Stimulated activated CD4-positive, alpha-beta T cell treated with anti-CD3 and anti-CD28 coated beads, Interleukin-15, amount 100 ng/mL, for 48 hours (primary cell): ENCODE measurements at places on chromosomes 3 and 15.

DNA sequence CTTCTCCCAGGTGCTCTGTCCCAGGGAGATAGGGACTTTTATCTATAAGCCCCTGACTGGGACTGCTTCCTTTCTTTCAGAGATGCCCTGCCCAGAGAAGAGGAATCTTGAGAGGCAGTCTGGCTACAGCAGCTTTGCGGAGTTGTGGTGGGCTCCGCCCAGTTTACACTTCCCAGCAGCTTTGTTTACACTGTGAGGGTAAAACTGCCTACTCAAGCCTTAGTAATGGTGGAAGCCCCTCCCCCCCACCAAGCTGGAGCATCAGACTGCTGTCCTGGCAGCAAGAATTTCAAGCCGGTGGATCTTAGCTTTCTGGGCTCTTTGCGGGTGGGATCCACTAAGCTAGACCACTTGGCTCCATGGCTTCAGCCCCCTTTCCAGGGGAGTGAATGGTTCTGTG lies 253.8 kb upstream of the ARL6 start:
- no peak for DNase-seq

GRCh38 chr3:6526861-6527260 lies 334.1 kb upstream of the GRM7 start:
- no peak for DNase-seq

GRCh38 chr3:198113206-198114053 lies 153.4 kb downstream of the LMLN start:
- no peak for DNase-seq

GRCh38 chr3:47846880-47847248 lies 43.9 kb downstream of the DHX30 start:
- no peak for DNase-seq

- no peak for DNase-seq
Measured at GRCh38 chr3:10353661-10354360, 32.9 kb upstream of the SEC13 start.

DNA sequence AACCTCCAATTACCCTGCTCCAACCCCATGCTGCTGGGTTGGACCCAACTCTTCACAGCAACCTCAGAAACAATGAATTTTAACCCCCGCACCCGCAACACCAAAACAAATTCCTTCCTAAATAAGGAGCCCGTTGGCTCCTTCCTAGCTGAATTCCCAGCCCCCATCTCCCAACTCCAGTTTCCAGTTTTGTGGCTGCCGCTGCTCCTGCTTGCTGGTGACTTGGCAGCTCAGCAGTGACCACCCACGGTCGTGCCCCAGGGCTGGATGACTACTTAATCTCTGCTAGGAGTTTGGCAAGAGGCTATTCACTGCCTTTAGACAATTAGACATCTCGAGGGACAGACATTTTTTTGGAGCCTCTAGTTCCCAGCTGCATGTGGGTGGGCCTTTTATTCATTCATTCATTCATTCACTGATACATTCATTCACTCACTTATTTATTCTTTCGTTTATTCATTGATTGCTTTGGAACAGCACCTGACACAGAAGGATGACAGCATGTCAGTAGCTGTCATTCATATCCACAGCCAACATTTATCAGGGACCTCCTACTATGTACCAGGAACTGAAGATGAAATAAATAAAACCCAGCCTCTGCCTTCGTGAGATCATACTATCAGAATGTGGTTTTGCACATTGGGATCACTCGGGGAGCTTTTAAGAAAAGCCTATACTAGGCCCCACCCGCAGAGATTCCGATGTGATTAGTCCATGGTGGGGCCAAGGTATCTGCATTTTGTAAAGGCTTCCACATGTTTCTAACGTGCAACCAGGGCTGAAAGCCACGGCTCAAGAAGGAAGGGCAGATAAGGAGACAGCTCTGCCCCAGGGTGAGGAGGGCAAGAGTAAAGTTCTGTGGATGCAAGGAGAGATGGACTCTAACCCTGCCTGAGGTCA lies 256.5 kb downstream of the SHQ1 start:
- DNase-seq, result no peak

GRCh38 chr15:31304751-31305365 lies 21.8 kb upstream of the KLF13 start:
- no peak for DNase-seq
